ENCODE measurements at places on chromosomes 5 and 9.

DNA sequence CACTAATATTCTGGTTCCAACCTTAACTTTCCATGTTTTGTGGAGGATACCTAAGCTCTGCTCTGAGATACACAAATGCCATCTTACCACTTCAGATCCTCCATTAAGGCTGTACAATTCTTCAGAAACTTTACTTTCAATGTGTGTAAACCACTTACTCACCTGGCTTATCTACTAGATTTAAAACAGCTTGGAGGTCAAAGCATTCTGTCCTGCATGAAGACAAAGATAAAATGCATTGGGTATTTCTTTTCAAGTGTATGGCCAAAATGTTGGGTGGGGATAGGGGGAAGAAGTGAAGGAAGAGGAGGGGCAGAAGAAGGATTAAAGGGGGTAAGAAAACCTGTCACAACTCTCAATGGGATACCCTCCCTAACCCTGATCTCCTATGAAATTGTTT is 939 bp downstream of the GOLGA1 start:
- no peak for DNase-seq

DNA sequence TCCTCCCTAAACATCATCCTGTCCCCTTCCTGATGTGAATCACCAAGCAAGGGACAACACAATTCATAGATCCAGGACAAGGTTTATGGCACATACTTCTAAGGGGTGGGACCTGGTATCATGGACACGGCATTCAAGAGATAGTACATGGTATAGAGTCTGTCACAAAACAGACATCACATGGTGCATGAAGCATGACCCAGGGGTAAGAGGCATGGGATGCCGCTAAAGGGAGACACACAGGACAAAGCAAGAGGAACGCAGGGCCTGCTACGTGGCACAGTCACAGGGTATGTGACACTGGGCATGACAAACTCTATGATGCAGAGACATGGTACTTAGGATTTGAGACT is 20.7 kb downstream of the GSN start:
- DNase-seq: no peak

- no peak for DNase-seq
These were observed 320.1 kb downstream of the ADGRV1 start for GRCh38 chr5:90878549-90879196.

DNA sequence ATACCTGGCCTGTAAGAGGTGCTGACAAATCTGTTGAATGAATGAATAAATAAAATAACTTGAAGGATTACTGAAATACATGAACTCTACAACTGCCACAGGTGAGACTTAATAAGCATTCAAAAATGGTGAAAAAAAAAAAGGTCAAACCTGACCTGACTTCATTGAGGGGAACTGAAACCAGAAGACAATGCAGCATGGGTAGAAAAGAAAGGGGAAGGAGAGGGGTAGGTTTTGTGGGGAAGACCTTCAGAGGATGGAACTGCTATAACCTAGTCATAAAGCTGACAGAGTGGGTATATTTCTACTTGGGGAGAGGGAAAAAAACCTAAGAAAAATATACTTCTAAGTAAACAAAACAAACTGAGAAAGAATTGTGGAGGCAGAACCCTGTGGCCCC is 56.6 kb downstream of the RASEF start:
- no peak for DNase-seq

- DNase-seq: no peak
These were observed 58.1 kb downstream of the GOLPH3 start for GRCh38 chr5:32115985-32116384.

GRCh38 chr5:166074582-166075481 is 2216.6 kb upstream of the WWC1 start:
- peak; percentile 48 for DNase-seq
